ENCODE measurements at places on chromosomes 3 and 15.

- no peak for DNase-seq
Measured at GRCh38 chr3:191975936-191976335, 515.0 kb downstream of the PYDC2 start.

DNA sequence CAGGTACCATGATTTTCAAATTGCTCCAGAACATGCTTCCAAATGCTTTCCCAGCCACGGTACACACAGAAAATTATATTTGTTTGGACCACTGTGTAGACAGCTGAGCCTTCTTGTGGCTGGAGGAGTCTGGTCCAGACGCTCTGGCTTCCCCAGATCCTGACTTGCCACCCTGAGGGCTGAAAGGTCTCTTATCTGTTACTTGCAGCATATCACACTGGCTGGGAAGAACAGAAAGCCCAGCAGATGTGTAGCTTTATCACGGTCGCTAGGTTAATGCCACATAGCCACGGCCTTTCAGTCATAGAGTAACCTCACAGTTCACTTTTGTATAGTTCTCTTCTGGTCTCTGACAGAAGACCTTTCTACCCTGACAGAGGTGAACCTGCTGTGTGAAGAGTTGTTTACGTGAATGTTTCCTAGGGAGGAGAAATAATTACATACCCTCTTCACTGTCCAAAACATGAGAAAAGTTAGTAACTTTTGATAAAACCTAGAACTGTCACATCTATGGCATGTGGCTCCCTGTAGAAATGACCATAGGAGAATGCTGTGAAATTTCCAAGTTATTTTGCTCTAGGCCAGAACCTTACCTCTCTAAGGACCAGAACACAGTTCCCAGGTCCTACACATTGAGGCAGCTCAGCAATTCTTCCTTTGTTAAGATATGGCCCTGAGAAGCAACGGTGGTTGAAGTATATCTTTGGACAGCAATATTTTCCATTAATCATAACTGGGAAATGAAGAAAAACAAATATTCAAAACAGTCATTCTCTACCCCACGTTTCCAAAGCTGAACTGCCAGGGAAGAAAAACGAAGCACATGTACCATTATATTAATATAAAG is 15.8 kb upstream of the STIMATE start:
- DNase-seq = no peak

GRCh38 chr3:111668888-111669488 is 73.8 kb upstream of the ZBED2 start:
- no peak for DNase-seq

DNA sequence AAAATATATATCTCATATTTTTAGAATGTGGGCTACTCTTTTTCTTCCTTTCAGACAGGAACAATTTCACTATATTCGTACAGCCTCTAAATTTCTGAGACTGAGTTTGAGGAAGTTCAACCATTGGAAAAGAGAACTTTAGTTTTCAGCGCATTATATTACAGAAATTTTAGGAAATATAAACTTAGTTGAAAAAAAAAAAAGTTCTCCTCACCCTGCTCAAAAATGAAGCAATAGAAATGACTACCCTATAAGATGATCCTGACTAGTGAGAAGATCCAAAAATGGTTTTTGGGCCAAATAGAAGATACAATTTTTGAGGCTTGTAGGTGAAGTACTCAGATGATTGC is 139.6 kb downstream of the MCTP2 start:
- no peak for DNase-seq

DNA sequence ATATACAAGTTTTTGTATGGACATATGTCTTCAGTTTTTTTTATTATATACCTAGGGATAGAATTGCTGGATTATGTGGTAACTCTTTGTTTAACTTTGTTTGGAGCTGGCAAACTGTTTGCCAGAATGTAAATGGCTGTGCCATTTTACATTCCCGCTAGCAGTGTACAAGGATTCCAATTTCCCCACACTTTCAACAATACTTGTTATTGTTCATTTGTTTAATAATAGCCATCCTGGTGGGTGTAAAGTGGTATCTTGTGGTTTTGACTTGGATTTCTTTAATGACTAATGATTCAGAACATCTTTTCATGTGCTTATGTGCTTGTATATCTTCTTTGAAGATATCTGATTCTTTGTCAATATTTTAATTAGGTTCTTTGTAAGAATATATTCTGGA is 64.4 kb downstream of the ZNF609 start:
- no peak for DNase-seq

DNA sequence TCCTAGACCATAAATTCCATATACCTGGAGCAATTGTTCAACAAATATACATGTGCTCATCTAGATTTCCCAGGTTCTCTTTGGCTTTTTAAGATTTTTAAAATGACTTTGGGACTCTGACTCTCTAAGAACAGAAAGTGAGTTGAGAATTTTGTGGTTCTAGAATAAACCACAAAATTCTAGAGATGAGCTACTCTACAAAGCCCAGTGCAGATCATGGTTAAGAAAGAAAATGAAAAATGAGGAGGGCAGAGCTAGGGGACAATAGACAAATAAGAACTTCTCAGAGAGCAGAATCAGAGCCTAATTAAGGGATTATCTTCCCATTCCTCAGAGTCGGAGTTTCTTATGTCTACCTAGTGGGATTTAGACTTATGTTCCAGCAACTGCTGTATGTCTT is 694.7 kb downstream of the ZNF385D start:
- no peak for DNase-seq

- no peak for DNase-seq
Measured at GRCh38 chr3:44468572-44469520, 8.6 kb downstream of the ZNF445 start.

DNA sequence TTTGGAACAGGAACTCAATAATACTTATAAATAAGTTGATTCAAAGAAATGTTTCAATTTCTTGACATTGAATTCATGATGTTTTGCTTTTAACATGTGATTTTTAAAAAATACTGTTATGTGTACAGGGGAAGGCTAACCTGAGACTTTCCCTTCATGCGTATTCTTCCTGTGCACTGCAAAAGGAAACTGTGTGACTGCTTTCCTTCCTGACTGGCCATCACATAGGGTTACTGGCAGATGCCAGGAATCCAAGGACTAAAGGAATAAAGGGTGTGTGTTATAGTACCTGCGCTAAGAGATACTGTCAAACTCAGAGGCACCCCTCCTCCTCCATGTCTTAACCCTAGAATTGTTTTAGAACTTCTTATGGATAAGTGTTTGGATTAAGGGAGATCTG is 236.0 kb downstream of the UBE2E2 start:
- DNase-seq = no peak

DNA sequence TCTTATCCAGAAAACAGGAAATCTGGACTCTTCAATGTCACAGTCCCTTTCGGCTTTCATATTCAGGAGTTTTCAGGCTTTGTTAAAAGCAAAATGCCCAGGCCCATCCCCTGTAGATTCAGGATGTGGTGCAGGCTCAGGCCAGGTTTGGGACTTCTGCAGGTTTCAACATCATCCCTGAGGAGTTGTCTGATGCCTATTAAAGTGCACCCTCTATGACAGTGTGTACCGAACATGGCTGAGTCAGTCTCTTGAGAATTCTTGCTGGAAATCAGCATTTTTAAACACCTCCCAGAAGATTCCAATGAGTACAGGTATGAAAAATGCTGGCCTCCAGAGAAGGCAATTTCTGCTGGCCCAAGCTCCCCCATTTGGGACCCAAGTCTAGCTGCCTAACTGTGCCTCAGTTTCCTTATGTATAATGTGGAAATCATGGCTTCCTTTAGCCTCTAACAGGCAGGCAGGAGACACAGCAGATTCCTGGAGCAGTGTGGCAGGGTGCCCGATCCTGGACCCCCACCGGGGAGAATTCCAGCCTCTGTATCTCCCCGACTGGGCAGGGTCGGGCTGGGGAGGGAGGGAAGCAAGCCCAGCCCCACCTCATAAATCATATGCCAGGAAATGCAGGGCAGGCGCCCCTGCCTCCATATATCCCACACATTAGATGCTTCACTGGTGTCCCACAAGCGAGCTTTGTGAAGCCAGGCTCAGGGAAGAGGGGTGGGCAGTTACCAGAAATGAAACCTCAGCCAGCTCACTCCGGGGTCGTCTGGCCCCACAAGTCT is 44.4 kb upstream of the SLC6A11 start:
- DNase-seq = no peak

- no peak for DNase-seq
Measured at GRCh38 chr3:58564456-58565160, 12.6 kb downstream of the FAM107A start.

Measured in right hindlimb (tissue), 1 donor.